HS-5 (cell line): ENCODE measurements at places on chromosomes 7 and 10.

GRCh38 chr7:771234-772004 is 44.3 kb upstream of the PRKAR1B start:
- no peak for DNase-seq

DNA sequence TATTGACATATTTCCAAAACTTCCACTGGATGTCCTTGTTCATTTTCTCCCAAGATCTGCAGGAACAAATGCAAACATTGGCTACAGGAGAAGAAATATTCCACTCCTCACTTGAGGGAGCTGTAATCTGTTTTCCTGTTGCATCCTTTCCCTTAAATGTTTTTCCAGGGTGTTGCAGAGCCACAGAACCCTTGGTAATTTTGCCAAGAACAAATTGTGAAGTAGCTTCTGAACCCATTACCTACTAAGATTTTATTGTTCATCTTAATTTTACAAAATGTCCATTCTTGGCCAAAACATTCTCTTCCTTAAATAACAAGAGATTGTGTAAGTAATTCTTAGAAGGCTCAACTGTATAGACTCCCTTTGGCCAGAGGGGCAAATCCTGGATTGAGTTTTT is 177.0 kb downstream of the GNAT3 start:
- no peak for DNase-seq

DNA sequence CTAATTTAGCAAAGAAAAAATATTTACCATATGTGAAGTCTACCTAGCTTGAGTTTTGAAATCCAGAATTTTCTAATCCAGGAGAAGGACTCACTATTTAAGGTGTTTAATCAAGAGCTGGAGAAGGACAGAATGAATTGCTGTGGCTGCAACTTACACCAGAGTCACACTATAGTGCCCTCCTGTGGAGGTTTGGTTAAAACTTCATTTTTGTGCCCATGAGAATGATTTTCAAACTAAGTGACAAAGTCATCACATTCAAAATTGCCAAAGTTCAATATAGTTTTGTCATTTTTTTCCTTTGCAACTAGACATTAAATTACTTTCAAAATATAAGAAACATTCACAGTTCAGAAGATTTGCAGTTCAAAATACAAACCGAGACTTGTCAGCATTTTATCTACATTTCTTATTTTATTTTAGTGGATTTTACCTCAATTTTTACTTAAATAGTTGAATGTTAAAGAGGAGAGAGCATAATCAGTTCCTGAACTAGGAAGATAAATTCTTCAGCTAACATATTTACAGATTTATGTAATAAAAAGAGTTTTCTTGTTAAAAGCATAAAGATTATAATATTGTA is 70.7 kb downstream of the CABCOCO1 start:
- DNase-seq, result no peak

- no peak for DNase-seq
Observed at GRCh38 chr7:46024263-46024916, 103.3 kb upstream of the IGFBP3 start.
